ENCODE measurements at places on chromosomes 4 and X.

GRCh38 chrX:133598601-133599335 lies 183.5 kb upstream of the GPC4 start:
- no peak for DNase-seq

GRCh38 chrX:11382930-11383329 lies 89.7 kb downstream of the AMELX start:
- no peak for DNase-seq

DNA sequence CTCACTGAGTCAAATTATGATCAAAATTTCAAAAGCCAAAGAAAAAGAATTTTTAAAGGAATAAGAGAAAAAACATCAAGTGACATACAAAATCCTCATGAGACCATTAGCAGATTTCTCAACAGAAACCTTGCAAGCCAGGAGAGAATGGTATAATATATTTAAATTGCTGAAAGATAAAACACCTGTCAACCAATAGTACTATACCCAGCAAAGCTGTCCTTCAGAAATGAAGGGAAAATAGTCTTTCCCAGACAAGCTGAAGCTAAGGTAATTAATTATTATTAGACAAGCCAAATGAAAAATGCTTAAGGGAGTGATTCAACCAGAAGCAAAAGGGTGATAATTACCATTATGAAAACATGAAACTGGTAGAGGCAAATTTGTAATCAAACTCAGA lies 104.2 kb upstream of the TET2 start:
- no peak for DNase-seq

GRCh38 chrX:73987166-73987565 lies 316.8 kb upstream of the ZCCHC13 start:
- DNase-seq: no peak
